Vagina (tissue), 2 donors: ENCODE measurements at places on chromosomes 4 and X.

DNA sequence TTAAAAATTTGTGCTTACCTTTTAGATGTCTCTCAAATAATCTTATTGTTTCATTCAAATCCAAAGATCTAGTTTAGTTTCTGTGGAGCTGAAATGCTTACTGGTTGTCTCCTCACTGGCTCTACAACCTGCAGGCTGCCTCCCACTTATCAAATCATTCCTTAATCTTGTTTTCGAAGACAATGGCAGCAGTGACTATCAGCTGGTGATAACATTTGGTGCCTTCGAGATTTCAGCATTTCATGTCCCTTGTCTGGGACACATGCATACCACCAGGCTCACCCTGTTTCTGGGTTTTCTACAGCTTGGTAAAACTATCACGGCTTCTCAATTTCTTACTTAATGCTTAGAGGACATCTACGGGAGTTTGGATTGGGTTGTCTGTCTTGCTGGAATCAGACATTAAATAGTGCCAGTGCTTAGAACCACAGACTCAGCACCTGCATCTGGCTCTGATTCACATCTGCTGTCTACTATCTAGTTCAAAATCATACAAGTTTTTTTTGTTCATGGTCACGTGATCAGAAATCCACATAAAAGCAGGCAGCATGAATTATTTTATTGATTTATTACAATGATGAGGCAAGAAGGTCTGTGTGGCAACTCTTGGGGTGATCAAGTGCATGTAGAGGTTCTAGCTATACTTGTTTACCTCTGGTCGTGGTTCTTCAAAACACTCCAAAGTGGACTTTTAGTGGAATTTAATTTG lies 32.0 kb upstream of the SMARCAD1 start:
- DNase-seq = no peak

- no peak for DNase-seq
These were observed 10.7 kb downstream of the KLHL8 start for GRCh38 chr4:87209696-87210095.

- DNase-seq = no peak
These were observed 34.8 kb downstream of the OSTC start for GRCh38 chr4:108685036-108685686.

GRCh38 chr4:12126474-12126873 lies 697.8 kb upstream of the HS3ST1 start:
- DNase-seq = no peak

- DNase-seq = no peak
These were observed 221.6 kb upstream of the SPANXN4 start for GRCh38 chrX:142804085-142804484.
